ENCODE measurements at places on chromosomes 6 and 20.

- no peak overlapping the region for H3K4me3 ChIP-seq
- no peak for DNase-seq
- no peaks in the 10 kb centered on the region for H3K4me1 ChIP-seq
- no peak overlapping the region for H3K27ac ChIP-seq
- H3K36me3 ChIP-seq: no peaks in the 10 kb centered on the region
Observed at GRCh38 chr6:11428895-11429294, 108.7 kb upstream of the TMEM170B start.

DNA sequence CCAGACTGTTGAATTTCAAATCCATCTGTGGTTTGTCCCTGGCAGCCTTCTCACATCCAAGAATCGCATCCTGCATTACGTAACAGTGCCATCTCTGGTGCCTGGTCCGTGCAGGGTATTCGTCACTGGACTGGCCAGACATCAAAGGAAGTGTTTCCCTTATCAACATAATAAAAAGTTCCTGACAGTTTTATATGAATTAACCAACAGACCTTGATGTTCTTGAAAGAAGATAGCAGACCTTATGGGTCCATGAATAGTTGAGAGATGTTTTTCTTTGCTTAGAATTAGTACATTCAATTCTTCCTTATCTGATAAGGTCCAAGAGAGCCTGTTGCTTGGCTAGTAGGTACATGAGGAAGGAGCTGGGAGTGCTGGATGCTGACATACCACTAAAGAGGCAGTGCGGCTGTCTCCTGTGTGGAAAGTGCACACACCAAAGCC is 77.6 kb downstream of the PHACTR2 start:
- DNase-seq: no peak
- peaks cover 10% of the 10 kb centered on the region for H3K36me3 ChIP-seq
- no peak overlapping the region for H3K27ac ChIP-seq

- H3K4me1 ChIP-seq: no peaks in the 10 kb centered on the region
- H3K36me3 ChIP-seq: no peaks in the 10 kb centered on the region
- no peak overlapping the region for H3K4me3 ChIP-seq
- no peak overlapping the region for H3K27ac ChIP-seq
- DNase-seq: no peak
Observed at GRCh38 chr6:119096721-119097565, 18.5 kb upstream of the FAM184A start.

GRCh38 chr20:62578294-62578897 is 63.9 kb upstream of the SLCO4A1 start:
- H3K36me3 ChIP-seq: no peaks in the 10 kb centered on the region
- DNase-seq: peak; percentile 38
- no peak overlapping the region for H3K27ac ChIP-seq

DNA sequence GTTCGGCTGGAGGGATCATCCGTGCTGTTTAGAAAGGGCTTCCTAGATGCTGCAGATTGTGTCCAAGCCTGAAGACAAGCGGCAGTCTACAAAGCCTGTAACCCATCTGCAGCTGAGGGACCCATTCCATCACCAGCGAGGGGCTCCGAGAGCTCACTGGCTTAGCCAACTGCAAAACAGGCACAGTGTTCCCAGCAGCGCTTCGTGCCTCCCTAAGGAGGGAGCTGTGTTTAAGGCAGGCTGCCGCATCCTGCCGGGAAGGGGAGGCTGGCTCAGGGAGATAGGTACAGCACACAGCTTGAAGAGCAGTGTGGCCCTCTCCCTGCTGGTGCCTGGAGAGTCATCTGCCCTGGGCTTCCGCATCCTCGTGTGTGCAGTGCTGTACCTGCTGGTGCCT is 32.4 kb downstream of the DUSP22 start:
- H3K4me3 ChIP-seq: no peak overlapping the region
- H3K27me3 ChIP-seq: no peaks in the 10 kb centered on the region
- DNase-seq: no peak
- H3K4me1 ChIP-seq: peaks cover under 1% of the 10 kb centered on the region

- H3K4me3 ChIP-seq: no peak overlapping the region
- no peaks in the 10 kb centered on the region for H3K36me3 ChIP-seq
- H3K27ac ChIP-seq: no peak overlapping the region
- no peaks in the 10 kb centered on the region for H3K4me1 ChIP-seq
Observed at GRCh38 chr6:160792708-160793107, 90.7 kb downstream of the PLG start.

DNA sequence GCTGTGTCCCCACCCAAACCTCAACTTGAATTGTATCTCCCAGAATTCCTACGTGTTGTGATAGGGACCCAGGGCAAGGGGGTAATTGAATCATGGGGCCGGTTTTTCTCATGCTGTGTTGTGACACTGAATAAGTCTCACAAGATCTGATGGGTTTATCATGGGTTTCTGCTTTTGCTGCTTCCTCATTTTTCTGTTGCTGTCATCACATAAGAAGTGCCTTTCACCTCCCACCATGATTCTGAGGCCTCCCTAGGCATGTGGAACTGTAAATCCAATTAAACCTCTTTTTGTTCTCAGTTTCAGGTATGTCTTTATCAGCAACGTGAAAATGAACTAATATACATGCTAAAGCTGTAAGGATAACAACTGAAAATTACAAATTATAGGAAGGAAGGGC is 88.3 kb downstream of the CDYL start:
- H3K4me3 ChIP-seq: no peak overlapping the region
- no peaks in the 10 kb centered on the region for H3K4me1 ChIP-seq
- H3K27me3 ChIP-seq: no peaks in the 10 kb centered on the region
- H3K27ac ChIP-seq: no peak overlapping the region
- peak; percentile 34 for DNase-seq

DNA sequence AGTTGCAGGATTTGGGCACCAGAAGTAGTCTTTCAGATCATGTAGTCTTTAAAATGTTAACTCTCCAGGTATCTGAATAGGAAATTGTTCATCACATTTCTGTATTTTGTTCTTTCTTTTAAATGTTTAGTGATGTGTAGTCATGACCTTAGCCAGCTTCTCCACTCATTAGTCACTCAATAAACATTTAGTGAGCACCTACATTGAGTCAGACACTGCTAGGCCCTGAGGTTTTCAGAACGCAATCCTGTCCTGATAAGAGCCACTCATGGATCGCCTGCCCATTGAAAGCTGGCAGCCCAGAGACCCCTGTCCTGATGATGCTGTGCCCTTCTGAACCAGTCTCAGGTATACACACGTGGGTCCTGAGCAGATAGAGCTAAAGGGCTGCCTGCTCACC is 163.4 kb upstream of the HEY2 start:
- H3K27ac ChIP-seq: no peak overlapping the region
- H3K4me3 ChIP-seq: no peak overlapping the region
- peaks cover 2% of the 10 kb centered on the region for H3K27me3 ChIP-seq

GRCh38 chr6:3957321-3957720 is 108.1 kb downstream of the FAM50B start:
- H3K27ac ChIP-seq: no peak overlapping the region
- no peaks in the 10 kb centered on the region for H3K4me1 ChIP-seq
- DNase-seq: no peak

All from common myeloid progenitor, CD34-positive (primary cell).